ENCODE measurements at places on chromosomes 12 and 14.

- DNase-seq = no peak
Measured at GRCh38 chr14:102620413-102620812, 28.0 kb downstream of the RCOR1 start.

DNA sequence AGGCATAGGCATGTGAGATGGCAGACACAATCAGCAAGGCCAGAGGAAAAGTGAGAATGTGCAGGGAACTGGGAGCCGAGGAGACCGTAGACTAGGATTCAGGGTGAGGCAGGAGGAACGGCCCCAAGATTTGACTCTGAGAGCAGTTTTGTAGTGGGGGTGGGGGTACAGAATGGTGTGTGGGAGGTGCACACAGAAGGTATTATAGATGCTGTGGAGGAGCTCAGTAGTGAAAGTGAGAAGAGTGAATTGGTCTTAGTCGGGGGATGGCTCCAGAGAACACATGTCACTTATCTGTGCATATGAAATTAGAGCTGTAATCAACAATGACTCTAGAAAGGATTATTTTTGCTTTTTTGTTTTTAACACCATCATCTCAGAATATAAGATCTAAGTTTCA, 11.9 kb downstream of the ZNF664 start:
- no peak for DNase-seq

DNA sequence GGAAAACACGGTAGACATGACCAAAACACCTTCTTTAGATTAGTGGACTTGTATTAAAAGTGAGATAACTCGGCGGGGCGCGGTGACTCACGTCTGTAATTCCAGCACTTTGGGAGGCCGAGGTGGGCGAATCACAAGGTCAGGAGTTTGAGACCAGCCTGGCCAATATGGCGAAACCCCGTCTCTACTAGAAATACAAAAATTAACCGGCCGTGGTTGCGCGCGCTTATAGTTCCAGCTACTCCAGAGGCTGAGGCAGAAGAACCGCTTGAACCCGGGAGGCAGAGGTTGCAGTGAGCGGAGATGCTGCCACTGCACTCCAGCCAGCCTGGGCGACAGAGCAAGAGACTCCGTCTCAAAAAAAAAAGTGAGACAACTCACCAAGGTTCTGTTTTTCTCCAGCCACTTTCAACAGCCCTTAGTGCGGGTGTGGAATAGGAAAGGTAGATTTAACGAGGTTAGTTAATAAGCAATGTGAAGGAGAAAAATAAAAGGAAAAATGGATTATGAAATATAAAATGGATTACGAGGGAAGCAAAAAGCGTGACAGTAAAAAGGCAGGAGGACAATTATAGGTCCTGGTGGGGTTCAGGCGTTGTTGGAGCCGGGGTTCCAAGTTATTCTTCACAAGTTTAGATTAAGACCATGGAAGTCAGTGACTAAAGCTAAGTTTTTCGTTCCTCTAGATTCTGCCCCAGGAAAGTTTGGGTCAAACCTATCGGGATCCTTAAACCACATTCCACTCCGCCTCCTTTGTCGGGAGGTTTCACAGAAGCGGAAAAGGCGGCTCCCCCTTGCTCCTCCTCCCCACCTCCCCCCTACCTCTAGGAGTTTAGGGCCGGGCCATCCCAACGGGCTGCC, 534 bp downstream of the PPP2R3C start:
- DNase-seq = no peak

DNA sequence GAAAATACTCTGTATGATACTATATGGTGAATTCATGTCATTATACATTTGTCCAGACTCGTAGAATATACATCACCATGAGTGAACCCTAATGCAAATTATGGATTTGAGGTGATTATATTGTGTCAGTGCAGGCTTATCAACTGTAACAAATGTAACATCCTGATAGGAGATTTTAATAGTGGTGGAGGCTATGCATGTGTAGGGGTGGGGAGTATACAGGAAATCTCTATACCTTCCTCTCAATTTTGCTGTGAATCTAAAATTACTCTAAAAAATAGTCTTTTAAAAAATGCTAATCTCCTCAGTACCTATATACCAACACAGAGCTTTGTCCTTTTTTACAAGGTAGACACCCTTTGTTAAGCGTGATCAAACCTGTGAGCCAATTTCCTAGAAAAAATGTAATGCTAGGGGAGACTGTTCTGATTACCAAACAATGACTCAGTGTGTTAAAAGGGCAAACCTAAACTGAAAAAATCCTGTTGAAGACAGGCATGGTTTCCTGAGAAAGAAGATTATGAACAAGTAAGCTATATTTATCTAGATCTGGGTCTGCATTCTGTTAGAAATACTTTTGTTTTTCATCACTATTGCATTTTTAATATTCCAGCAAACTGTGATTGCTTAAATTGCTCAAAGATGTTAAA, 170.9 kb downstream of the DUSP6 start:
- DNase-seq = no peak

DNA sequence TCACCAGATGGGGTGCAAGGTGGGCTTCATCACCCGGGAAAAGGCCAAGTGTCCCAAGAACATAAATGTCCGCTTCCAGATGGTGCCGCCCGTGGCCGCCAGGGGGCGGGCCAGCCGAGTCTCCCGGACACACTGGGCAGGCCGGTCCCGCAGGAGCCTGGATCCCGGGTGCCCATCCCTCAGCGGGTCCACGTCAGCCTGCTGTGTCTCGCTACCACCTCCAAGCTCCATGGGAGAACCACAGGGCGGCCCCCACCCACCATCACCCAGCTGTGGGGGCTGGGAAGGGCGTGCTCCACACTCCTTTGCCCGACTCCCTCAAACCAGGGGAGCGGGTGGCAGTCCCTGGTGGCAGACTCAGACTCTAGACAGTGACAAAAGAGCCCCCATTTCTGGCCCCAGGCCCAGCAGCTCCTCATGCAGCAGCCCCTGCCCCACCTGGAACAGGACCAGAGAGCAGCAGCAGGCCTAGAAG, 22.0 kb upstream of the NUDT14 start:
- peak; percentile 47 for DNase-seq

DNA sequence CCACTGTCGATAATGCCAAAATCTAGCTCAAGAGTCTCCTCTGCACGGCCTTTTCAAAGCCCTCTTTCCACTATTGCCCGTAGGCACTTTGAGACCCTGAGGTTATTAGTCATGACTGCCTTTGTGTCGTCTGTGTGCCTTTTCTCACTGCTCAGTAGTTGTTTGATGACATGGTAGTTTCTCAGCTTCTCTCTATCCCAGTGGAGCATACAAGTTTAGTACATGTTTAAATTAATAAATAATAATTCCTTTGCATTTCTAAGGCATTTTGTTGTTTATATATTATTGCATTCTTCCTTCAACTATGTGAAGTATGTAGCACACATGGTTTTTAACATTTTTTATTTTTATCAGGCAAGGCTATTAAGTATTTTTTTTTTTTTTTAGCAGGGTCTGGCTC, 458.1 kb downstream of the PCNX1 start:
- DNase-seq = no peak

DNA sequence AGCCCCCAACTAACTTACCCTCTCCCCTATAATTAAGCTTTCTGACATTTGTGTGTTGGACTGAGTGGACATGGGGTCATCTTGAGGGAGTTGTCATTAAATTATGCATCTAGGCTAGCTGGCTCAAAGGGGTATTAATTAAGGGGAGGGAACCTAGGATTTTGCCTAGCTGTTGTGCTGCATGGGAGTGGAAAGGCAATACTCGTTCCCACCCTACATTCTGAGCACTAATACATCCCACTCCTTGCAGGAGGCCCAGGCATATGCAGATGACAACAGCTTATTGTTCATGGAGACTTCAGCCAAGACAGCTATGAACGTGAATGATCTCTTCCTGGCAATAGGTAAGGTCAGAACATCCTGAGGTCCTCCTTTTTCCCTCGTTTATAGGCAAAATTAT, 6.0 kb upstream of the SUOX start:
- no peak for DNase-seq

- DNase-seq = no peak
Measured at GRCh38 chr12:46219132-46219876, 49.5 kb downstream of the SLC38A1 start.

- DNase-seq = no peak
Measured at GRCh38 chr14:74476107-74476506, 17.0 kb downstream of the NPC2 start.
